ENCODE measurements at places on chromosomes 5 and 9.

- DNase-seq = no peak
Observed at GRCh38 chr9:78438211-78438610, 141.3 kb downstream of the PSAT1 start.

DNA sequence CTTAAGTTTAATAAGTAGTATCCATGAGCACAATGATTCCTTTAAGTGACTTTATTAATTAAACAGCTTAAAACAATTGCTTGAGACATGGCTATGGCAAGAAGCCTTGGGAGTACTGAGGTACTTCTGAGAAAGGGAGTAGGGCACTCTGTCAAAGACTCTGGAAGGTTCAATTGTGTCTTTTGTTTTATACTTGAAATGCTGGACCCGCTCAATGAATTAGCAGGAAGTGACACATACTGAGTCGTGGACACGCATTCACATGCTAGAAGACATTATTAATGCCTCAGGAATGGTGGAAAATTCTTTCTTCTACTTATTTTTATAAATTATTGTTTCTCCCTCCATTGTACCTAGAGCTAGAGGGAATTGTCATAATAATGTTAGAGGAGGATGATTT is 347.3 kb upstream of the ZNF608 start:
- no peak for DNase-seq

- no peak for DNase-seq
Observed at GRCh38 chr5:44613936-44614335, 194.8 kb upstream of the MRPS30 start.

DNA sequence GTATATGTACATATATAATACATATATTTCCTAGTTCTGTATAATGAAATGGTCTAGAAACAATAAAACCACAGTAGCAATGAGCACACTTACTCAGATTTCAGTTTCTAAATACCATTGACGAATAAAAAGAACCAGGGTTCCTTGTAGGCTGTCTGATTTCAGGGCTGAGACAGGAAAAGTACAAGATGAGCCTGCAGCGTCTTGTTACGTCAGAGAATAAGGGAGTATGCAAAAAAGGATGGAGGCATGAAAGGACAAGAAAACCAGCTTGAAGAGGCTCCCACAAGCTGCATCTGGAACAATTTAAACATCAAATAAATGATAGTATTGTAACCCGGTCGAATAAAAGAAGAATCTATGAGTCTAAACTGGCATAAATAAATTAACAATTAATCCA is 17.8 kb upstream of the TIFAB start:
- no peak for DNase-seq

- DNase-seq = peak; percentile 1
Observed at GRCh38 chr9:70466976-70467561, 52.6 kb upstream of the KLF9 start.

DNA sequence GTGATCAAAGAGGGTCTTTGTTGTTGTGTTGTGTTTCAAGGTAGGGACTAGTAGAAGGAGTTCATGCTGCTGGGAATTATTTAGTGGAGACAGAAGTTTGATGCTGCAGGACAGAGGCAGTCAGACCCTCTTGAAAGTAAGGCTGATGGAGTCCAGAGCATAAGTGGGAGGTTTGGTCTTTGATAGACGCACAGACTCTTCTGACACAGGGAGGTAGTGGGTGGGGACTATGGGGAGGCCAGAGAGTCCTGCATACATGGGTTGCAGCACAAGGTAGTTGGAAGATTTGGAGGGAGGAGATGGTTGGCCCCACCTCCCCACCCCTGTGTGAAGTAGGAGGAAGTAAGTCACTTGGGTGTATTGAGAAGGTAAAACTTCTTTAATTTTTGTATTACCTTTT is 2.4 kb upstream of the CCDC112 start:
- no peak for DNase-seq

GRCh38 chr9:114282926-114283325 is 40.0 kb upstream of the ORM1 start:
- no peak for DNase-seq

GRCh38 chr9:95508242-95508967 is 8.4 kb downstream of the PTCH1 start:
- no peak for DNase-seq

- DNase-seq = no peak
Observed at GRCh38 chr9:68804911-68805889, 100.2 kb downstream of the PIP5K1B start.

GRCh38 chr9:135590486-135591079 is 29.0 kb downstream of the PAEP start:
- DNase-seq = no peak

- no peak for DNase-seq
Observed at GRCh38 chr5:94467954-94468930, 150.2 kb downstream of the KIAA0825 start.

DNA sequence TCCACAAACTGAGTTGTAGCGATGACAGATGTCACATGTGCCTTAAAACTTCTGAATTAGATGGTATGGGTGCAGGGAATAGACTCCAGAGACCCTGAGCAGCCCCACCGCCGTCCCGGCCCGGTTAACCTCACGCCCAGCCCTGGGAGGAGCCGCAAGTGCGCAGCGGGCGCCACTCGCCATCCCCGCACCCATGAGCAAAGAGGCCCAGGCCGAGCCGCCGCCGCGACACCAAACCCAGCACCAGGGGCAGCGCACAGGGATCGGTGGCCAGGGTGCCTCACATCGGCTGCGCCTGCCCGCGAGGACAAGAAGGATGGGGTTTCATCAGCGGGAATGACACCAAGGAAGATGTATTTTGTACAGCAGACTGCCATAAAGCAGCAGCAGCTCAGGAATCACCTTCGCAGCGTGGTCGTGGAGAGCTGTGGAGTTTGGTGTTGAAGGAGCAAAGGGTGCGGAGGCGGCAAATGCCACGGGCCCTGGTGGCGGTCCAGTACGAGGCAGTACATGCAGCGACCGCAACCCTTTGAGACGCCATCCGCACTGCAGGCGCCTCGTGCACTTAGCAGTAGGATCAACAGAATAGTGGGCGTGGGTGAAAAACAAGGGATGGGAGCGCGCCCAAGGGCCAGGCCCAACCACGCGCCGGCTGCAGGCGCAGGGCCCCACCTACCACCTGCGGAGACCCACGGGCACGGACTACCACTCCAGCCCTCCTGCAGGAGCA is 89.7 kb downstream of the ZNF366 start:
- DNase-seq = no peak

DNA sequence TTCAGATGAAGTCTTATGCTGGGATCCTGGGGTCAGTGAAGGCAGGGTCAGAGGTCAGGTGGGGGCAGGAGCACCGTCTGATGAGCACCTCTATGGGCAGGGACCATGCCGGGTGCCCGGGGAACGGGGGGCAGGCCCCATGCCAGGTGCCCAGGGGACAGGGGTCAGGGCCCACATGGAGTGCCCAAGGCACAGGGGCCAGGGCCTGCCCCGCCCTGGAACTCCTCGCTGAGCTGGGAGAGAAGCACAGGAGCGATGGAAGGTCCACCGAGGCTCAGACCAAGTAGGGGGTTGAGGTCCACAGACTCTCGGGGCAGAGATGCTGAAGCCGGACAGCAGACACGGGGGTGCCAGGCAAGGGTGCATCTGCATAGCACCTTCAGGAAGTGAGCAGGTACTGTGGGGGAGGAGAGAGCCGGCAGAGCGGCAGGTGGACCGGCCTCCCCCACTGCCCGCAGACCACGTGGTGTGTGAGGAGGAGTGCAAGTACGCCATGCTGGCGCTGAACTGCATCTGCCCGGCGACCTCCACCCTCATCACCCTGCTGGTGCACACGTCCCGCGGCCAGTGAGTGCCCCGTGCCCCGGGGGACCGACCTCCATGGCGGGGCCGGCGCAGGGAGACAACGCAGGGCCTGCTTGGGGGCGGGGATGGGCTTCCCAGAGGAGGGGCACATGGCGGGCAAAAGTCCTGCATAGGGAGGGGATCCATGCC is 67.7 kb downstream of the KCNT1 start:
- DNase-seq = no peak

DNA sequence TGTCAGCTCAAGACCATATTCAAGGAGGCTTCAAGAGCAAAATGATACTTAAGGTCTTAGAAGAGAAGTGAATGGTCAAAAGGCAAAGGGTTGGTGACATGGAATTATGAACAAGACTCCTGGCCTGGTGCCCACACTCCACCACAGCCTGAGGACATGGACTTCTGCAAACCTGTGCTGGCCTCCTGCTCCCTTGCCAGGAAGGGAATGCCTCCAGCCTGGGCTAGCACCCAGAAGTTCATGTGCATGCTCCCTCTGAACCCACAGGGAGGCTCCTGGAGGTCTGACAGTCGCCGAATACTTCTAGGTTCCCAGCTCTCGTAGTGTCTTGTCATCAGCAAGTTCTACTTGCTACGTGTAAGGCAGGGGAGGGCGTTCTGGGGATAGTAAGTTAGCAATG is 156.7 kb downstream of the FSTL4 start:
- no peak for DNase-seq

DNA sequence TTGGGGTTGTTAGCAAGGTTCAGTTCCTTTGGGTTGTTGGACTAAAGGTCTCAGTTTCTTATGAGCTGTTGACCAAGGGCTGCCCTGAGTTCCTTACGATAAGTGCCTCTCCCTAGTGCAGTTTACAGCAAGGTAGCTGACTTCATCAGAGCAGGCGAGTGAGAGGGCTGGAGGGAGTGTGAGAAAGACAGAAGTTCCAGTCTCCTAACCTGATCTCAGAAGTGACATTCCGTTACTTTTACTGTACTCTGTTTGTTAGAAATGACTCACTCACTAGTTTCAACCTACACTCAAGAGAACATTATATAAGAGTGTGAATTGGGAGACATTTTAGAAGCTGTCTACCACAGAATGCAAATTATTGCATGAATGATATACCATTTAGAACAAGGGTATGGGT is 21.2 kb upstream of the IL31RA start:
- no peak for DNase-seq

- DNase-seq = no peak
Observed at GRCh38 chr9:93099551-93100275, 3.7 kb downstream of the CARD19 start.

DNA sequence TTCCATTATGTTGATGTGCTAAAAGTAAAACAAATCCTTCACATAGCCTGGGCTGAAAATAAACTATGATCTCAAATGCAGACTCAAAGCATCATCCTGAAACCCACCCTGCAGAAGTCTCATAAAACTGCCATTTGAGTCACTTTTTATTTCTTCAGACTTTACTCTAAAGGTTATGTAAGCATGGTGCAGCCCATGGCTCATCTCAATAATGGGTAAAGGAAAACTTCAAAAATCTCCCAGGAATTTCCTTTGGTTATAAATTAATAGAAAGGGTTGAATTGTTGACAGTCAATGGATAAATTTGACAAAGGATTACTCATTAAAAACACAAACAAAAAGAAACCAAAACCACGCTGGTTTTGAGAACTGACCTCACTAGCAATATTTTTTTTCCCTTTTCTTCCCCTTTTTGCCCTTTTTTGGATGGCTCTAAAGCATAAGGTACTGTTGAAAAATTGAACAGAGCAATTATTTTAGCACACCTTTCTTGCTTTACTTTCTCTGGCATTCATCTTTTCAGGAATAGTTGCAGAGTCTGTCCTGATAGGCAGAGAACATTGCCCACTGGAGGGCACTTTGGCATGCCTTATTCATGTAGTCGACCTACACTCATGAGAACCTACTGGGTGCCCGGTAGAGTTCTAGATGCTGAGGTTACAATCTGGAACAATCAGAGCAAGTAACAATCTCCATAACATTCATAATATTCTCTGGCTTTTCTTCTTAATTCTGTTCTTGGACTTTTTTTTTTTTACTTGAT is 191.4 kb downstream of the TMEM167A start:
- no peak for DNase-seq

GRCh38 chr9:111514967-111515366 is 10.0 kb upstream of the ZNF483 start:
- DNase-seq = no peak
